Stimulated activated CD8-positive, alpha-beta memory T cell treated with anti-CD3 and anti-CD28 coated beads, Interleukin-12 subunit alpha, Interleukin-12 subunit beta, amount 100 ng/mL, for 1 hour (primary cell): ENCODE measurements at places on chromosomes 6 and 20.

GRCh38 chr6:28280595-28281287, 631 bp upstream of the PGBD1 start:
- DNase-seq, result no peak

DNA sequence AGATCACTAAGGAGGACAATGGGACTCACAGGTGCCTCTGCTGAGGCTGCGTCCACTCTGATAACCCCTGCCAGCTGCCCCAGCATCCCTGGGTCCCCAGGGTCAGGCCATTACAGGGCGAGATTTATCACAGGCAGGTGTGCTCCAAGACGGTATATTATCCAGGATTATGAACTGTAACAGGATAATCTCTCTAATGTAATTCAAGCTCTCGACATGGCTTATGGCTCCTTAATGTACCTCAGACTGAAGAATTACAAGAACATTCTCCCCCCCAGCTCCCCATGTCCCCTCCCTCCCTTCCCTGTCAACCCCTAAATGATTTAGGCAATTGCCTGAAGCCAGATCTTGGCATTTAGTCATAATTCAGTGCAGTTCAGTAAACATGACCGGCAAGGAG, 86.8 kb downstream of the NCR2 start:
- DNase-seq, result no peak

GRCh38 chr6:56227071-56227879, 20.1 kb downstream of the COL21A1 start:
- no peak for DNase-seq

DNA sequence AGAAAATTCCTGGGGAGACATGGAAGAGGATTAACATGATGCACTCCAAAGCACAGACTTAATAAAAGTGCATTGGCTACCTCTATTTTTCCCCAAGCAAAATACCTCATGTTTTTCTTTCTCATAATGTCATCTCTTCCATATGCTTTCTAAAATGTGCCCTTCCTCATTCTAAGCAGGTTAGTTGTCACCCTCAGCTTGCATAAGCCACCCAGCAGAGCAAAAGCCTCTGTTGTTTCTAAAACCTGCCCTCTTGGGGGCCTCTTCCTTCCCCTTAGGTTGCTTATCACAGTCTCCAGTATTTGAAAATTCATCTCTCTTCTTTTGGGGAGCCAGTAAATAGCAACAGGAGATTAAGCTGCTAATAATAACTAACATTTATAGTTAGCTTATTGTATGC, 183.6 kb upstream of the FLRT3 start:
- DNase-seq, result no peak

DNA sequence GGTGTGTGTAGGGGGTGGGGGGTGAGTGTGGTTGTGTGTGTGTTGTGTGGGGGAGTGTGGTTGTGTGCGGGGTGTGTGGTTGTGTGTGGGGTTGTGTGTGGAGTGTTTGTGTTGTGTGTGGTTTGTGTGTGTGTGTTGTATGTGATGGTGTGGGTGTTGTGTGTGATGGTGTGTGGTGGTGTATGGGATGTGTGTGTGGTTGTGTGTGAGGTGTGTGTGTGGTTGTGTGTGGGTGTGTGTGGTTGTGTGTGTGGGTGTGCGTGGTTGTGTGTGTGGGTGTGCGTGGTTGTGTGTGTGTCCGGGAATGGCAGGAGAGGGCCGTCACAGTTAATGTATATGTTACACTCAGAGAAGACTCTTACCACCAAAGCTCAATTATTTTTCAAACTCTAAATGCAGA, 79.8 kb downstream of the TBXT start:
- no peak for DNase-seq

DNA sequence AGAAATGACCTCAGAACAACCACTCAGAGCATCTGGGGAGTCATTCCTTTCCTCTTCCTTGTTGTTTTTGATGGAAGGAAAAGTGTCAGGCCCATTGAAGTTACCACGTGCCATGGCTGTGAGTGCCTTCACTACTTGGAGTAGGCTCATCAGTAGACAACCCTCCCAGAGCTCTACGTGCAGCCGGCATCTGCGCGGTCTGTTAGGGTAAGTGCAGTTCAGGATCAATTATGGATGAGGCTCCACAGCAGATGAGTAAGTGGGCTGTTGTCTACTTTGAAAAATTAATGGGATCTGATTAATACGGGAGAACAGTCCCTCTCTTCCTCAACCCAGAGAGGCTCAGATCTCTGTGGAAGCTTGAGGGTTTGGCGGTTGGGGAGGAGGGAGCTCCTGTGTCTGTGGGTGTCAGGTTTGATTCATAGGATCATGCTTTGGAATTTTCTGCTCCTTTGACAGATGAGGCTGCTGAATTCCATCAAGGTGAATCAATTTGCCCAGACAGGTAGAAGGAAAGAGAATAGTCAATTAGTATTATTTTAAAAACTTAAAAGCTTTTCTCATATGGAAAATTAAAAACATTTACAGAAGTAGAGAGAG, 93.8 kb upstream of the TOX2 start:
- no peak for DNase-seq

- no peak for DNase-seq
Measured at GRCh38 chr20:36888880-36889516, 13.1 kb downstream of the TLDC2 start.

DNA sequence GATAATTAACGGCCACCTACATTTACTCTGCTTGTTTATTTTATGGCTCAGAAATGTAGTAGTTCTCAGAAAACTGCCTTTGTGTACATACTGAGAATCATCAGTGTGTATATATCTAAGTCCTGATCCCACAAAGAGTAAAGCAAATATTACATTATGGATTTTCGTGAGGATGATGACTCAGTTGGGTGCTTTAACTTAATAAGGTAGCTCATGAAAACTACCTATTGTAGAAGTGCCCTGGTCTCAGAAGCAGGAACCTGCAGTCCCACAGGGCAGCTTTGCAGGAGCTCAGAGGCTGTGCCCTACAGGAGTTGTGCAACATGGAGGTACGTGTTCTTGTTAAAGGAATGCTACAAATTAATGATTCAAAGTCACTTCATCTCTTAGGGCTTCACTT, 108.2 kb downstream of the PLG start:
- no peak for DNase-seq

DNA sequence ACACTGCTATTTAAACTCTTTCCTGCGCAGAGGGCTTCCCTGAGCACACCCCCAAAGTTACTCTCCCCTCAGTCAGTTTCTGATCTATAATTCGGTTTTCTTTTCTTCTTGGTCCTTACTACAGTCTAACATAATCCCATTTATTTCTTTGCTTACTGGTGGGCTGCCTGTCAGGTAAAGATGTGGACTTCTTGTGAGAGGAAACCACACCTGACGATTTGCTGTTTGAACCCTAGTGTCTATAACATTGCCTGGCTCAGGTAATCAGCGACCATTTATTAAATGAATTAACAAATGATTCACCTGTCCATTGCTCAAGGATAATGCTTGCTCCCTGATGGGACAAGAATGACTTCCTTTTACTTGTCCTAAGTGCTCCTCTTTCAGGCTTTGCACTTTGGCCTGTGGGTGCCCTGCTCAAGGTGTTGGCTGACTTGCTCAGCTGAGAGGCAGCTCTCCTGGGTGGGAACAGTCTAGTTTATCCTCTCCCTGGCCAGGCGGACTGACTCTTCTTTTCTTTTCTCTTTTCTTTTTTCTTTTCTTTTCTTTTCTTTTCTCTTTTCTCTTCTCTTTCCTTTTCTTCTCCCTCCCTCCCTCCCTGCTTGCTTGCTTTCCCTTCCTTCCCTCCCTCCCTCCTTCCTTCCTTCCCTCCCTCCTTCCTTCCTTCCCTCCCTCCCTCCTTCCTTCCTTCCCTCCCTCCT, 233.1 kb downstream of the BCAS1 start:
- no peak for DNase-seq

DNA sequence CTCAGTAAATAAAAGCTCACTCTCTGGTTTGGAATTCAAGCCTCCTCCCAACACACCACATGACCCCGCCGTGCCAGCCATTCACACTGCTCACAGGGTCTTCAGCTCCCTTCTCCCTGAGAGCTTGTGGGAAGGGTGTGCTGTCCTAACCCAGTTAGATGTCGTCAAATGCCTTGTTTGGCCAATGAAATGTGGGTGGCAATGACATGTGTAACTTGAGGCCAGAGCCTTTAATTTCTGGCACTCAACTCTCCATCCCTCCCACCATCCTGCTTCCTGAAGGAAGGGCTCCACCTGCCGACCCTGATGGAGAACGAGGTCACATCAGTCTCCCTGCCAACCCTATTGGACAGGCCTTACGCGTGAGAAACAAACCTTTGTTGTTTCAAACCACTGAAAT, 224.5 kb upstream of the AGPAT4 start:
- DNase-seq, result no peak

DNA sequence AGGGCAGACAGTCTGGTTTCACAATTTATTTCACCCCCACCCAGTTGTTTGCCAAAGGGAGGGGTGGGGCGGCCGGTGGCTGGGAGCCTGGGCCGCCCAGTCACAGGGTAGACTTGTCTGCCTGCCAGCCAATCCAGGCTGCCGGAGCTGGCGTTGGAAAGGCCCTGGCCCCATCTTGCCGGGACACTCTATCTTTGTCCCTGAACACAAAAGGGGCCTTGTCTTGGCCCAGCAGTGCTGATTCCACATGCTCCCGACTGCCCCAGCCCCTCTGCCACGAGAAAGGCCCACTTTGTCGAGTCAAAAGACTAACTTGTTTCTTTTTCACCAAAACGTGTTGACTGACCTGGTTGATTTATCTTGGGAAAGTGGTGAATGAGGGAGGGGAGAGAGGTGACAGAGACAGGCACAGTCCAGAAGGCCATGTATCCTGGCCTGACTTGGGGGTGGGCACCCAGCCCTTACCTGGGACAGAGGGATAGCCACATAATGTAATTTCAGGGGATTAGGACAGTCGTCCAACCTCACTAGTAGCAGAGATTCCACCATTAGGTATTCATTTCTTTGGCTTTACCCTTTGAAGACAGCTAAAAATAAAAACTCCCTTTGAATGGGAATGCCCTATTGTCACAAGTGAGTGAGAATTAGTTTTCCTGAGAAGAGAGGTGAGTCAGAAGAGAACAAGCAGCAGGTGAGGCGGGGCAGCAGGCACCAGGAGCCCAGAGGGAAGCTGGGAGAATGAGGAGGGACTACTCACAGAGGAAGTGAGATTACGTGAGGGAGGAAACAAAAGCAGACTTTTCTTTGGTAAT, 67.0 kb upstream of the SIRPA start:
- no peak for DNase-seq

GRCh38 chr20:62236766-62237513, 1.4 kb upstream of the OSBPL2 start:
- no peak for DNase-seq

DNA sequence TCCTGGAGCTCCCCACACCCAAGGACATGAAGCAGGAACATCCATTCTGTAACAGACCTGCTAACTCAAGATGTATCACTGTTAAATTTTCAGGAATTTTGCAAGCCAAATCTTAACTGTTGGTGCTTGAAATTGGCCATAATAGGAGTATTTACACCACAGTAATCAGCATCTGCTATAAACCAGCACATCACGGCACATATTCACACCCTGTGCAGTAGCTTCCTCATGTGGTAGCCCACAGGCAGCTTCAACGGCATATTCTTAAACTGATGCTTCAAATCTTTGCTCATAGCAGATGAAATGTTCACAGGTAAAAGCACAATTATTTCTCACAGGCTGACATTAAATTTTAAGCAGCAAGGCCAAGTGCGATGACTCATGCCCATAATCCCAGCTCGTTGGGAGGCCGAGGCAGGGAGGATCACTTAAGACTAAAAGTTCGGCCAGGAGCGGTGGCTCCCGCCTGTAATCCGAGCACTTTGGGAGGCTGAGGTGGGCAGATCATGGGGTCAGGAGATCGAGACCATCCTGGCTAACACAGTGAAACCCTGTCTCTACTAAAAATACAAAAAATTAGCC, 43.5 kb upstream of the LYRM2 start:
- DNase-seq, result no peak

- no peak for DNase-seq
Measured at GRCh38 chr6:85172705-85173104, 277.2 kb upstream of the NT5E start.

DNA sequence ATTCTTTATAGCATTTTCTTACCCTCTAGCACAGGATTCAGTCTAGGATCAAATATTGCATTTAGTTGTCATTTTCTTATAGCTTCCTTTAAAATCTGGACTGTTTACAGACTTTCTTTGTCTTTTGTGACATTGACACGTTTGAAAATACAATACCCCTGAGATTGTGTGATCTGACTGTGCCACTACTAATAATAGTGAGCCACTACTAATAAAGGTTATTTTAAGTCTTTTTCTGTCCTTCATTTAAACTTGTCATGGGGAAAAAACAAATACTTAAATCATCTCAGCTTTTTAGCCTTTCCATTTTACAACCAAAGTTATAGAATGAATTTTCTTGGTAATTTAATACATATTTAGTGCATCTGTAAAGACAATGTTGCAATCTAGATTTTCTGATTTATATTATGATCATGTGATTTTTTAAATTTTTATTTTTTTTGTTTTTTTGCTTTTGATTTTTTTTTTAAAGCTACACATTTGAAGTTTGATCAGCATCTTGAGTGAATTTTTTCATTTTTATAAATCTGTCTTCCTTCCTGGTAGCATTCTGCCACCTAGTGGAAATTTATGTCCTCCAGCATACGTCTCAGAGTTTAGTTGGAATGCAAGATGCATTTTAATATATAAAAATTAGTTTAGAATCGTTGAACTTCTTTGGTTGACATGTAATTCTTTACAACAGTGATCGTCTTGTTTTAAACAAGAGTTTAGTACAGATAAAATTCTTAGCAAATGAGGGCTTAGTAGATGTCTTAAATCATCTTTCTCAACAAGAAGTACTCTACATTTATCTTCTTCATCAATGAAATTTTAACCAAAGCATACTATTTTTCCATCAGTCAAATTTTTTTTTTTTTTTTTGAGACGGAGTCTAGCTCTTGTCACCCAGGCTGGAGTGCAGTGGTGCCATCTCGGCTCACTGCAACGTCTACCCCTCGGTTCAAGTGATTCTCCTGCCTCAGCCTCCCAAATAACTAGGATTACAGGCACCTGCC, 119.4 kb downstream of the NCOA3 start:
- no peak for DNase-seq

GRCh38 chr6:108831104-108831503, 17.1 kb upstream of the ARMC2 start:
- DNase-seq, result no peak

DNA sequence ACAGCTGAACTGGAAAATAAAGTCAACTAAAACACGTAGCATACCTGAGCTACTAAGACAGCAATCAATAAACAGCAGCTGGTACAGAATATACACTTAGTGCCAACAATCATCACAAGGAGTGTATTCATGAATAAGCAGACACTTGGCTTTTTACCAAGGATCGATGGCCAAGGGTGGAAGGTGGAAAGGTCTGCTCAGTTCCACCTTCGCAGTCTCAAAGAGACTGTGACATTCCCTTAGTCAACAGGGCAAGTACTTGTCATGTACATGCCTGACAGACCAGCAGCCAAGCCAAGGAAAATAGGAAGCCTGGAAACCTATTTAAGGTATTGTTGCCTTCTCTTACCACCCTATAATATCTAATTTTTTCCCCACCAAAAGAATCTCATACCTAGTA, 21.4 kb downstream of the HBS1L start:
- DNase-seq, result no peak
